Fibroblast of lung (primary cell): ENCODE measurements at places on chromosomes 13 and 19.

GRCh38 chr19:56538761-56539263 is at the start of gene ZFP28:
ZFP28 (plus strand) TSS chr19:56538948; CDS start chr19:56539019, 71 bp downstream.
- DNase-seq = no peak

DNA sequence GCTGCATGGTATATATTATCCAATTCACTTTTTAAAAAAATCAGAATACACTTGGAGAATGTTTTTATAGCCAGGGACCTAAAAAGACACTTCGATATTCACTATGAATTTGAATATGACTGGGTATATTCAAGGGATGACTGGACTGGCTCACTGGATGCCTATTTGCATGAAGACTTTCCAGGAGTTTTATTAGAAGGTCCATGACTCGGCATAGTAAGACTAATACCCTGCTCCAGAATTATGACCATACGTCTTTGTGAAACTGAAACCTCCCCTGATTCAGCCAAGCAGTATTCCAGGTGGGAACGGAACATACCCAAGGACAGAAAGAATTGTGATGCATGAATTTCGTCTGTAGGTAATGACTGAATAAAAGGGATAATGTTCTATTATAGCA is 3.9 kb upstream of the FAM216B start:
- DNase-seq = no peak

GRCh38 chr19:41848666-41849065 is 3.8 kb downstream of the DMRTC2 start:
- DNase-seq = no peak

DNA sequence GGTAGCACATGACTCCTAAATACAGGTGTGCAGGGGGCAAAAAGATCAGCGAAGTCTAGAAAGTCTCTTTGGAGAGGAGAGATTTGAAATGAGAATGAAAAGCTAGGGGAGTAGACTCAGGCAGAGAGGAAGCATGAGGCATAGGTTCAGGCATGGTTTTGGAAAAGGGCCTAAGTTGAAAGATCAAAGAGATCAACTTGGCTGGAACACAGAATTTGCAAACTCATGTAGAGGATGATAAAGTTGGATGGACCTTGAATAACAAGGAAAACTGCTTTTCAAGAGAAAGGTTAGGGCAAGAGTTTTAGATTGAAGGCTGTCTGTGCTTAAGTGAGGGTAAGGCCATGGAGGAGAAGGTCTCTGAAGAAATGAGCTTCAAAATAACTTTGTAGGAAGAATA is 47.4 kb upstream of the UBAC2 start:
- DNase-seq = peak; percentile 62

DNA sequence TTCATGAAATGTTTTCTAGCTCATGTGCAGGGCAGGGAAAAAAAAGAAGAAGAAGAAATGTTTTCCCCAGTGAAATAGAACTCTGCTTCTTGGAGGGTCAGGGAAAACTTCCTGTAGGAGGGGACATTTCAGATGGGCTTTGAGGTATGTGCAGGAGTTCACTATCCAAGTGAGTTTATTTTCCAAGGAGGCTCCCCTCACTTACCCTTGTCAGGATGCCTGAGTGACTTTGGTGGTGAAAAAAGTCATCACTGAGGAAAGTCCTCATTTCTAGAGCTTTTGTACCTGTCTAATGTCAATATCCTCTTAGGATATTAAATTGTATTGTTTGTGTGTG is 656 bp upstream of the C3 start:
- DNase-seq = no peak

GRCh38 chr13:66951426-66951825 is 278.7 kb downstream of the PCDH9 start:
- no peak for DNase-seq

GRCh38 chr13:100887729-100888151 is 213.1 kb upstream of the TMTC4 start:
- peak; percentile 79 for DNase-seq

DNA sequence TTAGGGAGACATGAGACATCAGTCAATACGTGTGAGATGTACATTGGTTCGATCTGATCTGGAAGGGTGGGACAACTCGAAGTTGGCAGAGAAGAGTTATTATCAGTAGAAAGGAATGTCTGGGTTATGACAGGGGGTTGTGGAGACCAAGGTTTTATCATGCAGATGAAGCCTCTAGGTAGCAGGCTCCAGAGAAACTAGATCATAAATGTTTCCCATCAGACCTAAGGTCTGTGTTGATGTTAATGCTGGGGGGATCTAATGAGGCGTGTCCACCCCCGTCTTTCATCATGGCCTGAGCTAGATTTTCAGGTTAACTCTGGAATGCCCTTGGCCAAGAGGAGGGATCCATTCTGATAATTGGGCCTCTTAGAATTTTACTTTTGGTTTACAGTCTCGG is 187.0 kb upstream of the KL start:
- peak; percentile 61 for DNase-seq
